Stimulated activated CD4-positive, alpha-beta T cell treated with anti-CD3 and anti-CD28 coated beads, Interleukin-1b, Interleukin-23, amount 100 ng/mL, for 1 hour (primary cell): ENCODE measurements at places on chromosomes 2 and 18.

- DNase-seq: no peak
Measured at GRCh38 chr2:16525265-16525887, 140.3 kb downstream of the CYRIA start.

DNA sequence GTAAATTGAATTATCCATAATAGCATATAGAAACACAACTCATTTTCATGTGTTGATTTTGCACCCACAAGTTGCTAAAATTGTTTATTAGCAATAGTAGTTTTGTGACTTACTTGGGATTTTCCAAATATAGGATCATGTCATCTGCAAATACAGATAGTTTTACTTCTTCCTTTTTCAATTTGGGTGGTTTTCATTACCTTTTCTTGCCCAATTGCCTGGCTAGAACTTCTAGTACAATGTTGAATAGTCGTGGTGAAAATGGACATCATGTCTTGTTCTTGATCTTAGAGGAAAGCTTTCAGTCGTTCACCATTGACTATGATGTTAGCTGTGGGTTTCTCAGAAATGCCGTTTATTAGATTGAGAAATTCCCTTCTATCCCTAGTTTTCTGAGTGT, 60.2 kb upstream of the TCF7L1 start:
- no peak for DNase-seq

- no peak for DNase-seq
Measured at GRCh38 chr2:31028417-31028816, 109.8 kb downstream of the GALNT14 start.

- DNase-seq: no peak
Measured at GRCh38 chr2:176234940-176235339, 34.3 kb upstream of the MTX2 start.

GRCh38 chr18:64886995-64887394, 738.1 kb upstream of the LINC00305 start:
- DNase-seq: no peak
